ENCODE measurements at places on chromosomes 6 and 20.

GRCh38 chr6:42105156-42105648 lies 37.2 kb downstream of the C6orf132 start:
- DNase-seq, result no peak

DNA sequence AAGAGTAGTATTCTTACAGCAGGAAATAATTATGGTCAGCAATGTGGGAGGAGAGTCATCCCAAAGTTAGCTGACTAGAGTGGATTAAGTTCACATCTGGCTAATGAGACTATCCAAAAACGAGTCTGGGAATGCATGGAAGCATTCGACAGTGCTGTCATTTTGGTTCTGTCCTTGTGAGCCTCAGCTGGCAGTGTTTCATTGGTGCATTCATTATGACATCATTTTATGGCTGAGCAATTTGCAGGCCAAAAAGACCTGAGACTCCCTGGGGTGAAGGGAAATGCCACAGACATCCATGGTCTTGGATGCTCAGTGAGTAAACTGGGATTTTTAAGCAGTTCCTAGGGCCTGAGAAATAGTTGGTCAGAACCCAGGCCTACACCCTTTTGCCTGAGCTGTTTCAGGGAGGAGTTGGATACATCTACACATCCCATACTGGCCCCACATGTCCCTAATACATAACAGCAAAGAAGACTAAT lies 196.4 kb upstream of the CCN2 start:
- no peak for DNase-seq

GRCh38 chr6:130676077-130676772 lies 151.0 kb upstream of the SMLR1 start:
- no peak for DNase-seq

DNA sequence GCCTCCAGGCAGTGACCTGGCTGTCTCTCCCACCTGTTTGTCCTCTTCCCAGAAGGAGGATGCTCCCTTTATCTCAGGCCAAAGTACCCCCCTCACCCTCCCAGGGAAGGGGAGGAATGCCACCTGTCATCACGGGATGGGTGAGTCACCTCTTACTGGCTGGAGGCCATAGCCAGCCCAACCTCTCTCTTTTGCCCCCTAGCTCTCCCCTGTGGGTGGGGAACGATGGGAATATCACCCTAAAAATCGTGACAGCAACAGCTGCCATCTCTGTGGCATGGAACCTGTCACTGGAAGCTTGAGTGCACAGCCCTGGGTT lies 137.5 kb upstream of the PTPN1 start:
- DNase-seq, result no peak

GRCh38 chr20:35788796-35789195 lies 17.0 kb downstream of the PHF20 start:
- no peak for DNase-seq

GRCh38 chr6:11023032-11023431 lies 21.1 kb downstream of the ELOVL2 start:
- DNase-seq, result no peak

Data from activated CD4-positive, alpha-beta T cell treated with anti-CD3 and anti-CD28 coated beads, Interleukin-2, amount 50 U/mL, for 24 hours (primary cell).